Immature natural killer cell (primary cell): ENCODE measurements at places on chromosomes 13 and 19. TPM values are rescaled to one million over a fixed set of nuclear protein-coding genes. Genes with fewer than 3 reads are reported as not detected.

- H3K4me1 ChIP-seq = no peaks in the 10 kb centered on the region
- no peak overlapping the region for H3K4me3 ChIP-seq
- no peaks in the 10 kb centered on the region for H3K36me3 ChIP-seq
- H3K27ac ChIP-seq = no peak overlapping the region
Observed at GRCh38 chr13:76812206-76812897, 73.9 kb downstream of the KCTD12 start.

GRCh38 chr19:54461613-54462012 lies 2.0 kb downstream of the LENG9 start:
- H3K36me3 ChIP-seq = peaks cover 11% of the 10 kb centered on the region
- peaks cover 35% of the 10 kb centered on the region for H3K4me1 ChIP-seq
- peak overlapping the region; percentile 20 for H3K4me3 ChIP-seq
- no peak for DNase-seq
- peaks cover 32% of the 10 kb centered on the region for H3K27me3 ChIP-seq
- H3K27ac ChIP-seq = peak overlapping the region; percentile 75

- H3K27ac ChIP-seq = peak overlapping the region; percentile 86
- peaks cover 3% of the 10 kb centered on the region for H3K36me3 ChIP-seq
- no peak for DNase-seq
Observed at GRCh38 chr13:50072676-50073075, 57.4 kb downstream of the KCNRG start.

GRCh38 chr13:112204346-112205327 lies 137.7 kb downstream of the SOX1 start:
- DNase-seq = no peak
- H3K27me3 ChIP-seq = peaks cover 7% of the 10 kb centered on the region
- H3K4me3 ChIP-seq = no peak overlapping the region
- H3K4me1 ChIP-seq = no peaks in the 10 kb centered on the region
- no peak overlapping the region for H3K27ac ChIP-seq

DNA sequence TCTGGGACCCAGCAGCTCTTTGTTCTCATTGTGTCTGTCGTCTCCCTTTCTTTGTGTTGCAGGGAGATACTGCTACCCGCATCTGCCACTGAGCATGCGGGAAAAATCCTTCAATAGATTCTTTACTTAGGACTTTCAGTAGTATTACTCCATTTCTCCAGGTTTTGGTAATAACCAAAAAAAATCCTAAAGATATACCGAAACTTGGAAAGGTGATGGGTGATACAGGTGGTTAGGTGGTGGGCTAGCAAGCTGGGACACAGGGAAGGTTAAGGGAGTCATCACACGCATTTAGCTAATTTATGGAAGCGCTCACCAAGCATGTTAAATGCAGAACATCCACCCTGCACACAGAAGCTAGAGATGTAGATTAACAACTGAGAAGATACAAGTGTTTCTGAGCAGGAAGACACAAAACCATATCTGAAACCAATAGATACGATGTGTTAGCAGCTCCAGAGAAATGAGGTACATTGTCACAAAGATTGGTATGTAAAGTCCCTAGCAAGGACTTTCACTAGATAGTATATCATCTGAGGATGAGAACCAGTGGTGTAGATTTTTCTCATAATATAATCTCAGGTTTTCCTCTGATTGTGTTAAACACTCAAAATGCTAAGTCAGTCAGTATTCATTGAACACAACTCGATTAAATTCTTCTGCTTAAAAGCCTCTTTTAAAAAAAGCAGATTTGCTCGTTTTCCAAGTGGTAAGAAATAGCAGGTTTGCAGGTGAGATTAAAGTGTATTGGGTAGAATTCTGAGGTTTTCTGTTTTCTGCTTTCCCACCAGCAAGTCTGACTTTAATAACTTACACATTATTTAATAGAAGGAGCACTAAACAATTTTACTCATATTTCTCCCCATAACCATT lies 1.2 kb upstream of the SLAIN1 start:
- H3K4me3 ChIP-seq = peak overlapping the region; percentile 82

DNA sequence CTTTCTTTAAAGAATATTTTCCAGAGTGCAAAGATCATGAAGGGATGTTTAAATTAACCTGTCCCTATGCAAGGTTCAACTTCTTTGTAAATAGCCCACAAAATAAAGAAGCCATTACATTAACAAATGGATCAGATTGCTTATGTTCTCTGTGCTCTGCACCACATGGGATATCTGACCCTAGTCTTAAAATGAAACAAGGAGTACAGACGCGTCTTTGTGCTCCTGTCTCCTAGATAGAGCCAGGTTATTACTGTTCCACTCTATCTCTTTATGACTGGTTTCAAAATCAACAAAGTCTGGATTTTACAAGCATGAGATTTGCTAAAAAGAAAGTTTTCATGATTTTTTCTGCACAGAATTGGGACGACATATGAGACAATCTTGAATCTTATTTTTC lies 339.4 kb downstream of the KLF12 start:
- H3K4me1 ChIP-seq = peaks cover 48% of the 10 kb centered on the region
- peaks cover 4% of the 10 kb centered on the region for H3K27me3 ChIP-seq
- DNase-seq = no peak
- no peak overlapping the region for H3K27ac ChIP-seq
- H3K36me3 ChIP-seq = peaks cover 13% of the 10 kb centered on the region

- H3K27me3 ChIP-seq = no peaks in the 10 kb centered on the region
- no peak overlapping the region for H3K4me3 ChIP-seq
- DNase-seq = no peak
- H3K36me3 ChIP-seq = no peaks in the 10 kb centered on the region
- no peaks in the 10 kb centered on the region for H3K4me1 ChIP-seq
Observed at GRCh38 chr13:33497146-33497845, 211.7 kb upstream of the STARD13 start.

The NOP53 gene
- polyA plus RNA-seq = 101 TPM

The ZNF324B gene
- polyA plus RNA-seq = not detected

The PALM3 gene
- polyA plus RNA-seq = not detected

The PIAS4 gene
- 7.3 TPM for polyA plus RNA-seq
